ENCODE measurements at places on chromosomes 3 and 15.

GRCh38 chr3:62364191-62364590 is 9.2 kb downstream of the FEZF2 start:
- no peak for DNase-seq

DNA sequence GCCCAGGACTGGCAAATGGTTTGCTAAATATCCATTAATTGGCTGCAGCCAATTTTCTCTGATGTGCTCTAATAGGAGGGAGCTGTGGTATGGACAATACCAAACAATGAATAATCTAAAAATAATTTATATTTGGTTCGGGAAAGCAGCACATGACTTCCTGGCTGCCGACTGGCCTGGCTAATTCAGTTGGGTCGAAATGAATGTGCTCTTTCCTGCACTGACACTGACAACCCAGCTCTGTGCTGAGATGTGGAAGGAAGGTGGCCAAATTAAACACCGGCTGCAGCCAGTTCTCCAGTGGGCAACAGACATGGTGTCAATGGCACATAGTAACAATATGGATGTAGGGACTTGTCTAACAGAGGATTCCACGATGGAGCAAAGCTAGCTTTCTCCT is 21.1 kb upstream of the COLQ start:
- no peak for DNase-seq

GRCh38 chr3:81274671-81275070 is 486.8 kb downstream of the GBE1 start:
- DNase-seq: no peak

- DNase-seq: no peak
Observed at GRCh38 chr15:74445816-74446763, 12.3 kb upstream of the SEMA7A start.

DNA sequence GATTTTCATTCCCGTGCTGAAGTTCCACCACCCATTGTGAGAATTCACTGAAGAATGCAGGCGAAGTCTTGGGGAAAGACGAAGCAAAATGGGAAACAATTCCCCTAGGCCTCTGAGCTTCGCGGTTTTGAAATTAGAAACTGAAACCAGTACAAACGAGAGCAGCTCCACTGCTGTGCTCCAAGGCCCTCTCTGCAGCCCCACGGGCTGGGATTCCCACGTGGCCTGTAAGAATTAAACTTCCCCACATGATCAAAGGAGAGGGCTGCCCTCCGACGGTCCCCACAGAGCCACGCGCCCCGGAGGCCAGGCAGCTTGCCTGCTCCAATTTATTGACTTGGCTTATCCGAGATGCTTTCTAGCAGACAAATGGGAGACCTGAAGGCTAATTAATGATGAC is 144.0 kb downstream of the GREM1 start:
- DNase-seq: no peak
